Inflammatory macrophage treated with lipopolysaccharide for 4 hours (primary cell): ENCODE measurements at places on chromosomes 4 and X.

DNA sequence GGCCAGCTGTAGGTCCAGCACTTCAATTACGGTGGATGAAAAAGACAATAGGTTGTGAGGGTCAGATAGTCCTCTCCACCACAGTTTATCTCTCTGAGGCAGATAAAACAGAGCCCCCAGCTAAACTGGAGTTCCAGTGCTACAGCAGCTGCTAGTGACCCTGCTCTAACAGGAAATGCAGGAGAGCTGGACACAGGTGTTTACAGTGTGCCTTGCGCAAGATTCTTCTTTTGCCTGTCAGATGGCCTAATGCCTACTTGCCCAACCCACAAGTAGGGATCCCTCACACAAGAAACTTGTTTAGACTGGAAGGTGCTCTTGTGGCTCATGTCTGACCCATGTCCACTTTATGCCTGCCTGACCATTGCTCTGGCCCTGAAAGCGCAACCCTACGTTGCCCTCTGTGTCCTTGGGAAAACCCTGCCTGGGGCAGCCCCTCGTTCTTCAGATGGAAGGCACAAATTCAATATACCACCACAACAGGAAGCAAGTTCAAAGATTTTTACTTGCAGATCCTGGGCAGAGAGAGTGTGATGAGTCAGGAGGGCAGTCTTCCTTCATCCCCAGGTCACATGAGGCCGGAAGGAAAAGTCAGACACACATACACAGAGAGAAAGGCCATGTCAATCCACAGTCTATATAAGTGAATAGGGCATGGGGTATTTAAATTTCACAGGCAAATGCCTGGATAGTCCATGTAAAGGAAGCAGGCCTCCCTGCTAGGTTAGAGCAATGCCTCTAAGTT, 105.1 kb upstream of the ADGRL3 start:
- no peak for DNase-seq

DNA sequence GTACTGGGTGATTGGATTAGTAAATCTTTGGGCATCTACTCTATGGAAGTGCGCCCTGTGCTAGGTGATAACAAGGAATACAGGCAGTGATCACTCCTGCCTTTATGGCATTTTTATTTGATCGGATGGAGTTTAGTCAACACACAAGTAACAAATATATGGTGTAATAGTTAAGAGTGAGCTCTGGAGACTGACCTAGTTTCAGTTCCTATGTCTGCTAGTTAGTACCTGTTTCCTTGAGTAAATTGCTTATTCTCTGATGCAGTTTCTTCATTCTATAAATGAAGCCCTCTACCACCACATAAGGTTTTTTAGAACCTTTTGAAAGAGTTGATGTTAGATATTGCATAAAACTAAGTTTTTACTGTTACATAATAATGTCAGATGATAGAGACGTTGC, 134.6 kb downstream of the KDM6A start:
- DNase-seq, result peak; percentile 49

- no peak for DNase-seq
Observed at GRCh38 chr4:152556283-152556682, 20.4 kb upstream of the FBXW7 start.

- DNase-seq, result no peak
Observed at GRCh38 chr4:4849524-4850193, 9.8 kb upstream of the MSX1 start.

- DNase-seq, result no peak
Observed at GRCh38 chr4:106478152-106478551, 109.6 kb upstream of the GIMD1 start.

DNA sequence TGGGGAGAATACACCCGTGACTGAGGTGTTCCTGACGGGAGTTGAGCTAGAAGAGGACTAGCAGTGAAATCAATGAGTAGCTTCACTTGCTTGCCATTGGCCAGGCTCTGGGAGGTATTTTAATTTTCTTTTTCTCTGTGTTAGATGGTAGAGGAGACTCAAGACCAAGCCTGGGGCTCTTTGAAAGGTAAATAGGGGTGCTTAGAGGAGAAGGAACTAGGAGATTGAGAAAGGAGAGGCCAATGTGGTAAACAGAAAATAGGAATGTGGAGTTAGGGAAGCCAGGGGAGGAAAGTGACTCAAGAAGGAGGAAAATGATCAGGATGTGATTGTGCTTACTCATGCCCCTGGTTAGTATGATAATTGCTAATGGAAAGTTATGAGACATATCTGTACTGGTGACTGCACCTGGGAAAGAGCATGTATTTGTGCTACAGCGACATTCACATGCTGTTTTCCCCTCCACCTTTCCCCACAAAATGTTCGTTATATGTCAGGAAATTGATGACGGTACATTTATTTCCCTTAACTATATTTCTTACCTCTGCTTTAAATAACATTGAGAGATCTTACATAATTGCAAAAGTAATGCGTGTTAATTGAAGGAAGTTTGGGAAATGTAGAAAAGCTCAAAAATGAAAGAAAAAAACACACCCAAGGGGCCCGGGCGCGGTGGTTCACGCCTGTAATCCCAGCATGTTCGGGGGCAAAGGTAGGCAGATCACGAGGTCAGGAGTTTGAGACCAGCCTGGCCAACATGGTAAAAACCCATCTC, 16.9 kb upstream of the LRBA start:
- no peak for DNase-seq

GRCh38 chr4:38178392-38178995, 218.3 kb downstream of the PTTG2 start:
- DNase-seq, result no peak

GRCh38 chr4:148740701-148741100, 298.5 kb upstream of the NR3C2 start:
- DNase-seq, result no peak

DNA sequence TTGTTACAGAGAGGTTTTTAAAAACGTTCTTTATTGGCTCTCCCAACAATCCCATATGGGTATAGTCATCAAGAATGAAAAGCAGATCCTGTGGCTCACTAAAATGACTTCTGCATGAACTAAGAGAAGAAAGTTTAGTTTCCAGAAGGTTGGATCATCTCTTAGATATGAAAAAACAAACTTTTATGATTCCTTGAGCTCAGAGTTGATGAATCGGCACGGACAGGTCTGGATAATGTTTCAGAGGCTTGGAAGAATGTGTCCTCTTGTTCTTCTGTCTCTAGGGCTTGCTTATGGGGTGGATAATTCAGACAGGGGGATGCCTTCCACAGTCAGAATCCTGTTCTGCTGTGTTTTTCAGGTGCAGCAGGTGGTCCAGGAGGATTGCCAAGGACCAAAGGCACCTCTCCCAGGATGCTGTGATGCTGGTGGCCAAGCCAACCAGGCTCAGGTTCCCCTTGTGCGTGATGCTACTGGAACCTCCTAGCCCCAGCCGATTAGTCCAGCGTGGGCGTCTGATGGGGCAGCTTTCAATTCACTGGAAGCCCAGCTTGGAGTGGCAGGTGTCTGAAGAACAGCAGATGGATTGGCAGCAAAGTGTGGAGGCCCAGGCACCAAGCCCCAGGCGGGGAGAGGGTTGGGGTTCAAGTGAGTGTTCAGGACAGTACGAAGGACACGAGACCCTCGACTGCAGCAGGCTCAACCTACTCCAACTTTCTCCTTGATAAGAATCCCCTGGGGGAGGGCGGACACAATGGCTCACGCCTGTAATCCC, 30.3 kb downstream of the CCKAR start:
- DNase-seq, result no peak

DNA sequence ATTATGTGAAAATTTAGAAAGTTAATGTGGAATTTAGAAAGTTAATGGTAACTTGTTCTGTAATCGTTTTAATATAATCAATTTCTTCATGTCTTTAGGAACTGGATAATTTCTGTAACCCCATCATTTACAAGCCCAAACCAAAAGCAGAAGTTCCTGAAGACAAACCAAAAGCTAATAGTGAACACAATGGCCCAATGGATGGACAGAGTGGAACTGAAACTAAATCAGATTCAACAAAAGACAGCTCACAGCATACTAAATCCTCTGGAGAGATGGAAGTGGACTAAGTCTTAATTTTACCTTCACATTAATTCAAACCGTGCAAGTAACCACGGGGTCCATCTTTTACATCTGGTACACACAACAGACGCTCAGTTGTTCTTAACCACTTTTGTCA, 48.1 kb upstream of the PLK4 start:
- peak; percentile 47 for DNase-seq

- no peak for DNase-seq
Observed at GRCh38 chr4:38605753-38606586, 58.0 kb upstream of the KLF3 start.

DNA sequence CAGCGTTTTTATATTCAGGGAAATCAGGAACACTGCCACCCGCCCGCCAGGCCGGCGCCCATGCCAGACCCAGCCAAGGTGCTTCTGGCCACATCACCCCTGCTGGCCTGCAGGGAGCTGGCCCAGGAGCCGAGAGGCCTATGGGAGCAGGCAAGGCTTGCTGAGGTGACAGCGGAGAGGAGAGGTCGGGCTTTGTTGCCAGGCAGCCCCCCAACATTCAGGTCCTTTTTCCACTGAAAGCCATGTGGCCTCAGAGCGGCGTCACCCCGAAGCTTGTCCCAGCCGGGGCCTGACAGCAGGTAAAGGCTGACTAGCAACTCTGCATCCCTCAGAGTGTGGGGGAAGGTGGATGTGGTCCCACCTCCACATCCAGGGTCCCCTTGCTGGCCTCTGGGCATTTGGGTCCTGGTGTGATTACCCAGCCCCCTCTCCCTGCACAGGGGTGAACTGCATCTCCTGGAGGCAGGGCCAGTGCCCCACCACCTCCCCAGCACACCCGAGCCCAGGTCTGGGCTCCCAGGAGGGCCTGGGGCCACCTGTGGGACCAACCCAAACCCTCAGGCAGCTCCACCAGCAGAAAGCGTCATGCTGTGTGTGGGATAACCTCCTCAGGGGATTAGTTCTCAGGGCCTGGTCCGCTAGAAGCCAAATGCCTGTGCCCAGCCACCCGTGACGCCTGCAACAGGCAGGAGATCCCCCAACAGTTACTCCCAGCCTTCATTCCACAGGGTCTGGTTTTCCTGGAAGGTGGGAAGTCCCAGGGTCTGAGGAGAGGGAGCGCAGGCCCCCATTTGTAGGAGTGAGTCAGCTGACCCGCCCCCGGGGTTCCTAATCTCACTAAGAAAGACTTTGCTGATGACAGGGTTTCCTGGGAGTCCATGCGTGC, at the start of gene PDE6B:
PDE6B (plus strand) TSS at position 869 of the 886 bp plus-strand sequence. CDS start 54 bp downstream, outside the sequence.
- no peak for DNase-seq

DNA sequence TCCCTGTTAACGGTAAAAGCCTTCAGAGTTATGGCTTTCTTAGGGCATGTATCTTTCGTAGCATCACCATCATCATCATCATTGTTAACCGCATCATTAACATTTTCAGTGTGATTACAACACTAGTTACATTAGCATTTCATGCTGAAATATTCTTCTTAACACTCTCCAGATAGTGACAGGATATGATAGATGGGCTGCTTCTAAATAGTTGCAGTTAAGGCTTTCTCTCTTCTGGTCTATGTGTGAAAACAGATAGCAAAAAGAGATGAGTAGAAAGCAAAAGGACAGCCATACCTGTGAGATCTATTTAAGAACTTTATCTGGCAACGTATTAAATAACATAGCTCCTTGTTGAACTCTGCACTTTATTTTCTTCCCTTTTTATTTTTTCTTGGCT, 1069.8 kb downstream of the ADGRL3 start:
- no peak for DNase-seq

- DNase-seq, result no peak
Observed at GRCh38 chr4:7207628-7208231, 15.4 kb downstream of the SORCS2 start.

GRCh38 chr4:6427439-6428090, 44.8 kb downstream of the PPP2R2C start:
- DNase-seq, result no peak

DNA sequence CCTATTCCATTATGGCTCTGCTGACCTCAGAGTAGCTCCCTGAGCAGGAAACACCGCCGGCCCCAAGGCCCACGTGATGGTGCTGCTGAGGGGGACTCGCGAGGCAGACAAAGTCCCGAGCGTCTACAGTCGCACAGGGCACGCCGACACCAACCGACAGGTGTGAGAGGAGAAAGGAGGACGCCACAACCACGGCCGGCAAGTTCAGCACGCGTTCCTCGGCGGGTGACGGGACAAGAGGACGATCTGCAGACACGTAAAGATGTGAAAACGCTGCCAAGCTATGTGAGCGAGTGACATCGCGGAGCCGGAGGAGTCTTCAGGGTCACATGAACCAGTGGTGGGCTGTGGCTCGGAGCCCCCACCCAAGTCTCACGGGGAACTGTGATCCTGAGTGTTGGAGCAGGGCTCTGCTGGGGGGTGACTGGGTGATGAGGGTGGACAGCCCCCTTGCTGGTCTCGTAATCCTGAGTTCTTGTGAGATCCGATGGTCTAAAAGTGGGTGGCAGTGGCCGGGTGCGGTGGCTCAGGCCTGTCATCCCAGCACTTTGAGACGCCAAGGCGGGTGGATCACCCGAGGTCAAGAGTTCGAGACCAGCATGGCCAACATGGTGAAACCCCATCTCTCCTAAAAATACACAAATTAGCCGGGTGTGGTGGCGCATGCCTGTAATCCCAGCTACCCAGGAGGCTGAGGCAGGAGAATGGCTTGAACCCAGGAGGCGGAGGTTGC, 34.0 kb downstream of the PPP2R3B start:
- DNase-seq, result no peak

- peak; percentile 72 for DNase-seq
Observed at GRCh38 chr4:89307446-89308160, at the start of gene GPRIN3. Gene GPRIN3 (minus strand): TSS chr4:89307800. CDS start chr4:89250110, 57,690 bp downstream.

- DNase-seq, result peak; percentile 37
Observed at GRCh38 chr4:62814510-62815047, 1594.7 kb downstream of the TECRL start.

DNA sequence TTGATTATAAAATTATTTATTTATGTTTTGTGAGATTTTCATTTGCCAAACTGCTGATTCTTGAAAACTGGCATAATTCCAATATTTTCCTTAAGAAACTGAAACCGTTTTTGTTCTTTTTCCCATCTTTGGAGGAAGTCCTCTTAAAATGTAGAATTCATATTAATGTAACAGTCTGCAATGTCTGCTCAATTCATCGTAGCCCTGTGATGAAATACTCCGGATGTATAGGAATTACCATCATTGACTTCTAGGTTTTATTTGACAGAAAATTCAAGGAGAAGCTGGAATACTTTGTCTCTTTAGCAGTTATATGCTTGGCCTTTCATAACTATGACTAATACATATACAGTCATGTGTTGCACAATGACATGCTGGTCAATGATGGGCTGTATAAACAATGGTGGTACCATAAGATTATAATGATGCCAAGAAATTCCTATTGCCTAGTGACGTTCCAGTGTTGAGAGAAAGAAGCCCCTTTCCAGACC, 185.0 kb upstream of the GPRIN3 start:
- peak; percentile 51 for DNase-seq

- peak; percentile 76 for DNase-seq
Observed at GRCh38 chr4:121690001-121690400, 6.8 kb downstream of the ANXA5 start.

- DNase-seq, result no peak
Observed at GRCh38 chr4:41141900-41142299, 72.4 kb downstream of the APBB2 start.

DNA sequence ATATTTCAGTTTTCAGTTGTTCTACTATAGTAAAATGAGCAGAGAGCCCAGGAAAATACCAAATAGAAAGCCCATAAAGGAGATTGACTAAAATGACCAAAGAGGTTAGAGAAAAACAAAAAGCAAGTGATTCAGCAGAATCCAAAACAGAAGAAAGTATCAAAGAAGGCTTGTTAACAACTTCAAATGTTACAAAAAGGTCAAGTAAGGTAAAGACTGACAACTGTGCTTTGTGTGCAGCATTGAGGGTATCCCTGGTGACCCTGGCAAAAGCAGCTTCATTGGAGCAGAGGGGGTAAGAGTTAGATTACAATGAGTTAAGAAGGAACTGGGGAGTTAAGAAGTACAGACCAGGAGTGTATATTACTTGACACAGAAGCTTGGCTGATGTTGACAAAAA, 317.9 kb downstream of the OPHN1 start:
- DNase-seq, result no peak

- DNase-seq, result no peak
Observed at GRCh38 chr4:96639932-96640331, 800.0 kb downstream of the PDHA2 start.
